ENCODE measurements at places on chromosomes 12 and 14.

- DNase-seq, result no peak
Observed at GRCh38 chr12:76876696-76877229, 2.1 kb downstream of the CSRP2 start.

- no peak for DNase-seq
Observed at GRCh38 chr14:32738206-32738871, 200.3 kb upstream of the NPAS3 start.

- DNase-seq, result no peak
Observed at GRCh38 chr14:32327255-32327961, 1.7 kb upstream of the AKAP6 start.

DNA sequence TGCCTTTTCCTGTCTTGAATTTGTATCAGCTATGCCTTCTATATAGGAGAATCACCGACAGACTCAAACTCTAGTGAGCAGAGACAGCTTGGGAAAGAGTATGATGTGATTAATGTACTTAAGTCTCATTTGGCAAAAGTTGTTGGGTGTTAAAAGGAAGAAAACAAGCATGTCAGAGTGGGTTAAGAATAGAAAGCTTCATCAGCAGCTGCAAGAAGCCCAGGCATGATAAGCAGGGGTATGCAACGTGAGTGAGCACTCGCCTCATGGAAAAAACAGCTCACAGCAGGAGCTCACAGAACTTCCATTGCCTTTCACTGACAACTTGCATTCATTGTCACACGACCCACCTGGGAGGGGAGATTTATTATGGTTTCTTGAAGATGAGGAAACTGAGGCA lies 35.9 kb upstream of the WNK1 start:
- no peak for DNase-seq

GRCh38 chr12:93180566-93180965 lies 197.2 kb upstream of the NUDT4 start:
- DNase-seq, result peak; percentile 46

DNA sequence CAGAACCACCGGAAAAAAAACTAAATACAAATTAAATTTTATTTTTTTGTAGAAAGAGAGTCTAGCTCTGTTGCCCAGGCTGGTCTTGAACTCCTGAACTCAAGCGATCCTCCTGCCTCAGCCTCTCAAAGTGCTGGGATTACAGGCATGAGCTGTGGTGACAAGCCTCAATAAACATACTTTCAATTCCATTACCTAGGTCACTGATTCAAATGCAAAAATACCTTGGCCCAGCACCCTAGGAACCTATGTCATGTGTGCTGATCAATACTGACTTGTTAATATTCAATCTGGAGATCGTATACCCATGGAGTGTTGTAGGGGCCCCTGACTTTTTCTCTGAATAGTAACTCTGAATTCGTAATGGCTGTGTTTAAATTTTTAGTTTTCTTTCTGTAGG lies 7.1 kb upstream of the TMEM30B start:
- DNase-seq, result no peak

Data from MV-4-11 (cell line).